Non-pigmented ciliary epithelial cell (primary cell): ENCODE measurements at places on chromosomes 2 and 18.

DNA sequence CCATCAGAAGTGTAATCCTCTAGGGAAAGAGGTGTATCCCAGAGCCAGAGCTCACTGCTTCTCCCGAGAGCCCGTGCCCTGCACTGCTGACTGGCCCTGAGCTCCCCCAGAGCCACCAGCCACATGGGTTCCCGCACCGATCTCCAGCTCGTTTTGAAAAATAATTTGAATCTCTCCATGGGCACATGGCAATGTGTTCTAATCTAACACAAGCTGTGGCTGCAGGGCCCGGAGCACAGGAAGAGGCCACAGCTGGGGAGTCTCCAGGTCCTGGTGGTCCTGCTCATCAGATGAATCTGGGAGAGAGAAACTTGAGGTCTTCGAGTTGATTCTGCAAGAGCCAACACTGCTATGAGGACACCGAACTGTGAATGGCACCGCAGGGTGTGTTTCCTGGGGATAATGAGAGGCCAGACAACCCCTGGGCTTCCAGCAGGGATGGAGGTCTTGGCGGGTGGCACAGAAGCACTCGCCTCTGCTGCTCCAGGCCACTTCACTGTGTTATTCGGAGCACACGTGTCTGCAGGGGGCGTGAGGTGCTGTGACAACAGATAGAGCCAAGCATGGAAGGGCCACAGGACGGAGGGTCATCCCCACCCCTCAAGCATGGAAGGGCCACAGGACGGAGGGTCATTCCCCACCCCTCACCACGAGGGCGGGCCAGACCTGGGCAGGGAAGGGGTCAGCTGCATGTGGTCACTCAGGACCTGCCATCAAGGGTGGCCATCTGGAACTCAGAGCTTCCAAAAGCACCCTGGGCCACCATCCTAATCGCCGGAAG lies 196.8 kb downstream of the NDUFA10 start:
- DNase-seq = no peak

DNA sequence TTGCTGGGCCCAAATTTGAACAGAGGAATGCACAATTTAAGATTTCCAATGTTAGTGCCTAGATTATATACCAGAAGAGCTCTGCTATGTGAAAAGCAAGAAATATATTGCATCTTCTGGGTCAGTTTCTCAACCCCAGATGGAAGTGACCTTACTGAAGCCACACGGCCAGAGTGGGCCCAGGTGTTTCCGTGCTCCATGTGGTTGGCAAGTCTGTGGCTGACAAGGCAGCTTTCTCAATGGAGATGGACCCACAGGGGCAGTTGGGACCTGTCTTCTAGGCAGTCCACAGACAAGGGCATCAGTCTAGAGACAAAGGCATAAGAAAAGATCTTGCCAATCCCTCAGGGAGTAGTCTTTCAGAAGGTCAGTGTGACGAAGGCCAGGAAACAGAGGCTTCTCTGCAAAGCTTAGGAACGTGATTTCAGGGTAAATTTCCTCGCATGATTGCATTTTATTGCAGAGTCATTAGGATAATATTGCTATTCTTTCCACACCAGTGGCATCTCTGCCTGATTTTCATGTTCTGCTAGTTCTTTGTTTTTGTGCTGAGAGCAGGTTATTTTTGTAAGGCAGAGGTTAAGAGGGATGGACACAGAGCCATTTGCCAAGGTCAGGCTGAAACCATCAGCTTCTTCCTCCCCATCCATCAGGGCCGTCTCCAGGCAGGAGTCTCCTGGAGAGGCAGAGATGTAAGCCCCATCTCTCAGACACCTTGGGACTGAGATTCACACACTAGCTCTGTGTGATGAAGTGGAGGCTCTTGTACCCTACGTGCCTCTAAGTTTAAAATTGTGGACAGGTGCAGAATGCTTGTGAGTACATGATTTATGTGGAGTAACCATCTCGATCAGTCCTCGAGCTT lies 202.1 kb downstream of the ANKRD30B start:
- no peak for DNase-seq

GRCh38 chr2:113700186-113700841 lies 56.1 kb downstream of the SLC35F5 start:
- DNase-seq = no peak

- DNase-seq = no peak
Observed at GRCh38 chr2:36711741-36712314, 15.3 kb downstream of the VIT start.

- DNase-seq = no peak
Observed at GRCh38 chr18:62844850-62845643, 129.7 kb downstream of the PHLPP1 start.

GRCh38 chr2:23293063-23293462 lies 91.9 kb upstream of the KLHL29 start:
- DNase-seq = no peak

DNA sequence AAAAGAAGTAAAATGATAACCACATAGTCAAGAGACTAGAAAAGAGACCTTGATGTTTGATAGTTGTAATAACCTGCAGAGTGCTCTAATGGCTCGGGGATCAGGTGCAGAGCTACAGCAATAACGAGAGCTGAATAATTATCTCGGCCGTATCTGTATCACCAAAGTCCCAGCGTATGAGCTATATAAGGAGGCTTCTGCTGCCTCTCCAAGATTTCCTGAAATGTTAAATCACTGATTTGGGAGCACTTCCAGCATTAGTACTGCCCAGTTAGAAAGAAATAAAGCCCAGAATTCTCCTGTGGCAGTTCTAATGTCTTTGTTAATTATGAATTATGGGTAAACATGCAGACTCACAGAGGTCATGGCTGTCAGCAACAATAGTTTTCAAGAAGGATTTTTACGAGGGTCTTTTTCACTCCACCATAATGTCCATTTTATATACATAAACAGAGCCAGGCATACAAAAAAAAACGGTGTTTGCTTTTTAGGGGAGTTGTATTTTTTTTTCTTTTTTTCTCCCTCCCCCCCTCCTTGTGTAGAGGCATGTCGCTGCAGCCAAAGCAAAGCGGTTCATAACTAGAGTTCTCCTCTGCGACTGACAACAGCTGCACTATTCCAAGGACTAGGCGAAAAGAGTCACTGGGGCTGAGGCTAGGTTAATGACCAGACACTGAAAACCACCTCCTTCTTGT lies 168.3 kb upstream of the VRK2 start:
- DNase-seq = no peak

DNA sequence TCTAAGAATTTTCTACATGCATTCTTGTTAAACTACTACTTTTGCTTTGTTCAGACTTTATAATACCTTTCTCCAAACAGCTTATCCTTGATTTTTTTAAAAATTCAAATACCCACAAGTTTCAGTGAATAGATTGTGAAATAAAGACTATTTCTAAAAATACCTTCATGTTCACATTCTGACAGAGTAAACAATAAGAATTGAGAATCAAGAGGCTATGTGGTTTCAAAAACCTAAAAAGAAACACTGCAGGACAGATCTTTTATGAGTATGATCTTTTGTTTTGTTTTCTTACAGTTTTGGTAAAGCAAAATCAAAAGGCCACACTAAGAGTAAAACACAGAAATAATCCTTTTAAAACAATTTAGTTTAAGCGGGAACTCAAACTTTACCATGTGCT lies 21.2 kb downstream of the ALS2 start:
- no peak for DNase-seq

DNA sequence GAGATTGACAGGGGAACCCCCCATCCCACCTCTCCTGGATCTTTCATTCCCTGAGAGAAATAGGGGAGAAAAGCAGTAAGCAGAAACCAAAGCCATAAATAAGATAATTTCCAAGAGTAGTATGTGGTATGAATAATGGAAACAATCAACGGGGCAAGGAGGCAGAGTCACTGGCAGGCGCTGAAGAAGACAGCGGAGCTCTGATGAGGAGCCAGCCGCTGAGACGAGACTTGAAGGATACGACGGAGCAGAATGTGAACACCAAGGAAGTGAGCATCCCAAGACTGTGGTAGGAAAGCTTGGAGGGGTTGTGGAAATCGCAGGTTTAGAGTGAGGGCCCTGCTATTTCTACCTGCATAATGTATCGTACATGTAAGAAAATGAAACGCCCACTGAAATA lies 93.6 kb upstream of the CBLN2 start:
- DNase-seq = no peak

GRCh38 chr2:15693926-15694588 lies 102.4 kb downstream of the DDX1 start:
- DNase-seq = no peak

DNA sequence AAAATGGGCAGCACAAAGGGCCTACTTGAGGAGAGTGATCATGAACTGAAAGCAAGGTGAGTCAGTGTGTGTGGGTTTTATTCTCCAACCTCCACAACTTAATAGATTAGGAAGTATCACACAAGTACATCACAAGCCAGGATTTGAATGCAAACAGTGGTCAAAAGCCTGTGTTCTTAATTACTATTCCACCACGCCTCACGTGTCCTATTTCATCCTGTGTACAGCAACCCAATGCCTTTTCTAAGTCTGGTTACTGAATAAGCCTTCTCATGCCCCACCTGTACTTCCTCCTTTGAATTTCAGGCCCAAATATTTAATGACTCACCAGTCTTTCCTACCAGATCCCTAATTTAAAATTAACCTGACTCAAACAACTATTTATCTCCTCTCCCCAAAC lies 755.7 kb upstream of the SLC8A1 start:
- DNase-seq = no peak

- no peak for DNase-seq
Observed at GRCh38 chr2:60432035-60432601, 121.3 kb downstream of the BCL11A start.

- no peak for DNase-seq
Observed at GRCh38 chr2:75894170-75894569, 183.5 kb upstream of the GCFC2 start.

- DNase-seq = no peak
Observed at GRCh38 chr2:120820953-120821279, 85.2 kb downstream of the GLI2 start.

DNA sequence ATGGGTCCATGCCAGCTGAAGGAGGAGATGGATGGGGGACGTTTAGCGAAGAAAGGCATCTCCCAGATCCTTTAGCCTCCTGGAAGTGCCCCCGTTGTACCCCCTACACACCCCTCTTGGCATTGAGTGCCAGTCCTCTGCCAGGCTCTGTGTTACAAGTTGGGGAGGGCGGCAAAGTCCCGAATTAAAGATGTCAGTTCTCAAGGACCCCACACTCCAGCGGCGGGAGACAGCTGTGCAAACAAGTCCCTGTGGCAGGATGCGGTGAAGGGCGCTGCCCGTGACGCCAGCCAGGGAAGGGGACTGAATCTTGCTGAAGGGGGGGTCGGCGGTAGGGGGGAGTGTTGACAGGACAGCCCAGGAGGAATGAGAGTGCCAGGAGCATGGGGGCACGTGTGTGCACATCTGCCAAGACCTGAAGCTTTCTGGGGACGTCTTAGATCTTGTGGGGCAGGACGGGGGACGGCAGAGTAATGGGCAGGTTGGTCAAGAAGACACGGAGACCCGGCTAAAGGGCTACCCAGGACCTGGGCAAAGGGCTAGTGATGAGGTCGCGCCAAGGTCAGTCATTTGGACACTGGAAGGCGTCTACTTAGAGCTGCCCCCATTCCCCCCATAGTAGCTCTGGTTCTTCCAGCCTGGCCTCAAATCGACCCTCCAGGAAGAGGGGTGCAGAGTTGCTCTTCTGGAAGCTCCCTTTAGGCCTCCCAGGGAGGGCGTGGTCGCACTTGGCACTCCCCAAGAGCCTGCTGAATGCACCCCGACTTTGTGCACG lies 2.8 kb upstream of the CTDSP1 start:
- no peak for DNase-seq

DNA sequence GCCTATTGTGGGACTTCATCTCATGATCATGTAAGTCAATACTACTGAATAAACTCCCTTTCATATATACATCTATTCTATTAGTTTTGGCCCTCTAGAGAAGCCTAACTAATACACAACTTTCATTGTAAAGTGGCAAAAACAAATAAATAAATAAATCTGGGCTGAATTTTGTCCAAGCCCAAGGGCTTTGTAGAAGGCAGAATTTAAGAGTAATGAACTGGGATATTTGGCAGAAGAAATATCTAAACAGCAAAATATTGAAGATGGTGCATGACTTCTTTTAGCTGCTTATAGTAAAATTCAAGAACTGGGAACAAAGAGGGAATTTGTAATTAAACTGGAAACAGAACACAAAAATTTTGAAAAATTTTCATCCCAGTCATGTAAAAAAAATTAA lies 246.7 kb upstream of the GULP1 start:
- DNase-seq = no peak

DNA sequence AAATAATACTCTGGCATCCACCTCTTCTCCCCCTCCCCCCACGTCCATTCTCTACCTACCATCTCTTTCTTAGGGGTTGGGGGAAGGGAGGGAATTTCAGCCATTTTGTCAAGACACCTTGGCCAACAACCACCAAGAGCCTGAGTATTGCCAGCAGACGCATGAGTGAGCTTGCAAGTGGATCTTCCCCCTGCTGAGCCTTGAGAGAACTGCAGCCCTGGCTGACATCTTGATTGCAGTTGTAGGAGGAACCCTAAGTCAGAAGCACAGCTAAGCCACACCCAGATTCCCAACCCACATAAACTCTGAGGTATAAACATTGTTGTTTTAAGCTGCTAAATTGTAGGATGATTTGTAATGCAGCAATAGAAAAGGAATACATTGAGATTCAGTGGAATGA lies 165.6 kb downstream of the TMEFF2 start:
- no peak for DNase-seq

- DNase-seq = no peak
Observed at GRCh38 chr2:157785866-157786662, 90.1 kb downstream of the ACVR1 start.

- no peak for DNase-seq
Observed at GRCh38 chr2:208319391-208319790, 53.3 kb downstream of the PIKFYVE start.

DNA sequence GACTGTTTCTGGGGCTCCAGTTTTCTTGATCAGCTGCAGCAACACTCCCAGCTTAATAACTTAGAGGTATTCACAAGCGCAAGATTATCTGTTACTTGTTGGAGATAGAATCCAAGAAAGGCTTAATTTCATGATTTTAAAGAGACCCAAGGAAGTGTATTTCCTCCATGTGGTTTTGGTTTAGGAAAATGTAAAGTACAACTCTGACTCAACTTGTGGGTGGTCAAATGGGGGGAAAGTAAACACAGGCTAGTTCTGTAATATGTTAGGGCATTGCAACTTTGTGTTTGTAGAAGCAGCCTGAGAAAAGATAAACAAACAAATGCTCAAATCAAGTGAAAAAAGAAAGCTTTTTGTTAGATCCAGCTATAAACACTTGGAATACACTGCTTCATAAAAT lies 90.1 kb upstream of the COL3A1 start:
- DNase-seq = peak; percentile 36

DNA sequence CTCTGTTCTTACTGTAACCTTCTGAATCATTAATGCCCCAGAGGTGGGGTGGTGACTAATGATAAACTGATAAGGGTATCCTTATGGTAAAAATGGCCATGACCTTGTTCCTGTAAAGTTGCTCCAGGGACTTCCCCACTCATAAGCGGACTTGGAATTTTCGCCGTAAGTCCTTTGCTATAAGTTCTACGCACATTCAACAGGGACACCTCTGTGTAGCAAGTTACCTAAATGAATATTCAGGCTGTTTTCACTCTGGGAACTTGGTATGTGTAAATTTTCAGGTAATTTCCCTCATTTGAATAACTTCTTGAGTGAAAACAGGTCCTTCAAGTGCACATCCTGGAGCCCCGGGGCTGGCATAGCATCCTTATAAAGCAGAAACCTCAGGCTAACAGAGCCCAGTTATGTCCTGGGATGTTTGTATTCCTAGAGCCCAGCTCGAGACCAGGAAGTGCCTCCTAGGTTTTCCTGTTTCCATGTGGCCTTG lies 9.4 kb upstream of the AGFG1 start:
- DNase-seq = no peak

- no peak for DNase-seq
Observed at GRCh38 chr2:46674488-46674887, 195.1 kb downstream of the TMEM247 start.
